ENCODE measurements at places on chromosomes 4 and X.

DNA sequence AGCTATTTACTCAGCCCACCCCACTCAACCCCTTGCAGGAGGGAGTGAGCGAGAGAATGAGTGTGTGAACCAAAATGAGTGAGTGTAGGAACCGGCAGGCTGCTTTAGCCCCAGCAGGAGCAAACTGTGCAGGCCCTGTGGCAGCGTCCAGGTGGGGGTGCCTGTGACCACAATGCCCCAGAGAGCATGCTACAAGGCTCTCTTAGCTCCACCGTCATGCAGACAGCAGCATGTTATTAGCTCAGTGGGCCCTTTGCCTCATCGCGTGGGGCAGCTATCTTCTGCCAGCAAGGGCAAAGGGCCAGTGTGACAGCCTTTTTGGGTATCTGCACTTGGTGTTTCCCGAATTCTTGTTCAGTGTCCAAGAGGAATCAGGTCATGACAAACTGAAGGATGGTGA lies 271.3 kb downstream of the GPM6A start:
- no peak for DNase-seq

DNA sequence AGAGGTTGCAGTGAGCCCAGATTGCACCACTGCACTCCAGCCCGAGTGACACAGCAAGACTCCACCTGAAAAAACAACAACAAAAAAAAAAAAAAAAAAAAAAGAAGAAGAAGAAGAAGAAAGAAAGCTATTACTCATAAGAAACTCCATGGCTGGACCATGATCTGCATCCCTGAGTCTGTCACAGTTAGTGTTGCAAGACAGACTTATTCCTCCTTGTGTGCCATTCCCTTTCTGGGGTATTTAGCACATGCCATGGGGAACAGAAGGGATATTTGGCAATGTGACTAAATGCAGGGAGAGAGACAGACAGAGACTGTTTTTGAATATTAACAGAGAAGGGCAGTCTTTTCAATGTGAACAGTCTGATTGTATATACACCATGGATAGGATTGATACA lies 16.7 kb upstream of the PDS5A start:
- no peak for DNase-seq

GRCh38 chr4:1323635-1324442 lies 23.2 kb upstream of the UVSSA start:
- no peak for DNase-seq

DNA sequence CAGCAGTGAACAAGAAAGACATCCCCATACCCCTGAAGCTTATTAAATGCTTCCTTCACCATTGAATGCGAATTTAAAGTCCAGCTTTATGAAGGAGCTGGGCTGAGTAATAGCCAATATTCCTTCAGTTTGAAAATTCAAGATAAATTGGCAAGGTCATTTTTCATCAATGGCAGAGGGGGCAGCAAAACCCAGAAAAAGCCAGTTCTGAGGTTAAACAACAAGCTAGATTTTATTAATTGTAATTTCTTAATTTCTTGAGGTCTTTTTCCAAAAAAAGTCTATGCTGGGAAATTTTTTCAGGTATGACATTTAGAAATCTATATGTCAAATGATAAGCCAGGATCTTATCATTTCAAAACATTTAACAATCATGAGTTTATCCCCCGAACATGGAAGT lies 808.9 kb downstream of the RPA4 start:
- no peak for DNase-seq

- no peak for DNase-seq
These were observed 2052.8 kb upstream of the TENM3 start for GRCh38 chr4:180190382-180190781.

DNA sequence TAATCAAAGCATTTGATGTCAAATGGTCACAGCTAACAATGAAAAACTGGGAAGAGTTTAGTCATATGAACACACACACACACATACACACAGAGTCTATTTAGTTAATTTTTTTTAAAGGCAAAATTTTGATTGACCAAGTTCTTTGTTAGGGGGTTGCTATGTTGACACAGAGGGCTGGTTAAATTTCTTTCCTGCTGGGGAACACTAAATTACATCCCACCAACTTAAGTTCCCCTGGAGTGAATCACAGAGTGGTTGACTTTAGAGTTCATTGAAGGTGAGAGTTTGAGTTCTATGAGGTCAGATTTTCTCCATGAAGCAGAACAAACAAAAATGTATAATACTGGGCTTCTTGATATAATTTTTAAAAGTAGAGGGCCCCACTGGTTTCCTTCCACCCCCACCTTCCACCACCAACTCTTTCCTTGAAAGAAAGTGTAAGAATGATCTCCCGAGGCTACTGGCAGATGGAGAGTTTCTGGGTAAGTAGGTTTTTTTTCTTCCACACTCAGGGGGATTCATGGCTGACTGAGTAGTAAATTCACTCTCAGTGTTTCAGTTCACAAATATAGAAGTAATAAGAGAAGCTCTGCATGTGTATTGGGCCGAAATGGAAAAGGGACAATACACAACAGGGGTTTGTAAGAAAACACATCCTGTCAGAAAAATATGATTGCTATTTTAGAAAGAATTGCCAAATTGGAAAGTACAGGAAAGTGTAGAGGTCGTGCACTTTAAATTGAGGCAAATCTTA lies 917.0 kb upstream of the LCORL start:
- DNase-seq: no peak

GRCh38 chr4:129179276-129179675 lies 83.3 kb downstream of the C4orf33 start:
- DNase-seq: no peak

DNA sequence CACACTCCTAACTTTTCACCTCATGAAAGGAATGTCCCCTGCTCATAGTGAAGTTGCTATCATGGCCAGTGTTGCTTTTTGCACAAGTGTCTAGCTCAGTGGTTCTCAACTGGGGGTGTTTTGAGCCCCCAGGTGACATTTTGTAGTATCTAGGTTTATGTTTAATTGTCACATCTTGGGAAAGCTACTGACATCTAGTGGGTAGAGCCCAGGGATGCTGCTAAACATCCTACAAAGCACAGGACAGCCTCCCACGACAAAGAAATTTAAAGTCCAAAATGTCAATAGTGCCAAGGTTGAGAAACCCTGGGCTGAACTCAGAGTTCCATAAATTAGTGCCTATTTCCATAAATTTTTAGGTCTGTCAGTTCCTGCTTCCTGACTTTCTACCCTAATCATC lies 70.7 kb upstream of the HCCS start:
- no peak for DNase-seq

GRCh38 chr4:3135155-3136011 lies 60.9 kb downstream of the HTT start:
- no peak for DNase-seq

Data from HEK293T (cell line).